ENCODE measurements at places on chromosomes 6 and 20.

- DNase-seq: no peak
Observed at GRCh38 chr6:164418262-164418588, 891.2 kb downstream of the C6orf118 start.

GRCh38 chr20:15240801-15241200 is 903.4 kb upstream of the FLRT3 start:
- no peak for DNase-seq

DNA sequence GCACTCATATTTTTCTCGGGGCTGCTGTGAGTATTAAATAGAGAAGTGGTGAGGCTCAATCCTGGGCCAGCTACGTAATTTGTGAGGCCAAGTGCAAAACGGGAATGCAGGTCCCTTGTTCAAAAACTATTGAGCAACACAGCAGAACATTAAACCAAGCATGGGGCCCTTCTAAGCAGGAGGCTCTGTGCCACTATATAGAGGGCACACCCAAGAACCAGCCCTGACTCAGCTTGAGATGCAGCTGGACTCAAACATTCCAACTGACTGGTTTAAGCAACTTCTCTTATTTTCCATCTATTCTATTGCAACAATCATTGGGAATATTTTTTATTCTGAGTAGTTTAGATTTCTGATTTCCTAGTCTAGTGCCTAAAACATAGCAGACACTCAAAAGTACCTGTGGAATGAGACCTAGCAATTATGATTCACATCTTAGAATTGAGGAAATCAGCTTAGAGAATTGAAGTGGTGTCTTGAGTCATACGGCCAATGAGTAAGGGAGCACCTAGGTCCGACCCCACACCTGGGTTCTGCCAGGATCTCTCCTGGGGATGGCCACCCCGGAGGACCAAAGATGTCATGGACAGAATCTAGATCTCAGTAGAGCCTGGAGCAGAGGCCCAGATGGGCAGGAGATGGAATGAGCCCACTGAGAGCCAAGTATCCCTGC is 1.3 kb downstream of the SIRPB2 start:
- no peak for DNase-seq

- DNase-seq: peak; percentile 54
Observed at GRCh38 chr6:74091136-74091793, 395.3 kb downstream of the CD109 start.

DNA sequence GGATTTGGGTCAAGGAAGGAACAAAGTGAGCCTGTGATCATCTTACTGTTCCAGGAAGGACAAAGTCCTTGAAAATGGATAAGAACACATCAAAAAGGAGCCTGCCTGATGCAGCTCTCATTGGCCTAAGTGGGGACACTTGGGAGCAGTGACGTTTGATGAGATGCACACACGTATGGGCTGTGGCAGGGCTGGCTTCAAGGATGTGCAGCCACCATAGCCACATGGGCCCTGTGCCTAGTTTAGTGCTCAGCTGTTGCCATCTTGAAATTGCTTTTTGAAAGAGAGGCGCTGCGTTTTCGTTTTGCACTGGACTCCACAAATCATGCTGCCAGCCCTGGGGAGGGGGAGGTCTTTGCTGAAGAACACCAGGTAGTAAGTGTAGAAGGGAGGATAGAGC is 6.6 kb upstream of the NPEPL1 start:
- no peak for DNase-seq

GRCh38 chr20:10663756-10664155 is 10.0 kb downstream of the JAG1 start:
- DNase-seq: no peak

DNA sequence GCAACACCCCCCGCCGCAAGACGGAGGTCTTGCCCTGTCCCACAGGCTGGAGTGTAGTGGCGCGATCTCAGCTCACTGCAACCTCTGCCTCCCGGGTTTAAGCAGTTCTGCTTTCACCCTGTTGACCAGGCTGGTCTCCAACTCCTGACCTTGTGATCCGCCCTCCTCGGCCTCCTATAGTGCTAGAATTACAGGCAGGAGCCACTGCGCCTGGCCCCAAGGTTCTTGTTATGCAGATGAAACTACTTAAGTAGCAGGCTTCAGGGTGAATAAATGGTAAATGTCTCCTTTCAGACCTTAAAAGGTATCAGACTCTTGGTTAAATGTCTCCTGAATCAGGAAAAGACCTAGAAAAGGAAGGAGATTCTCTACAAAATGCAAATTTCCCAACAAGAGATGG is 95.4 kb upstream of the TMEM181 start:
- no peak for DNase-seq

DNA sequence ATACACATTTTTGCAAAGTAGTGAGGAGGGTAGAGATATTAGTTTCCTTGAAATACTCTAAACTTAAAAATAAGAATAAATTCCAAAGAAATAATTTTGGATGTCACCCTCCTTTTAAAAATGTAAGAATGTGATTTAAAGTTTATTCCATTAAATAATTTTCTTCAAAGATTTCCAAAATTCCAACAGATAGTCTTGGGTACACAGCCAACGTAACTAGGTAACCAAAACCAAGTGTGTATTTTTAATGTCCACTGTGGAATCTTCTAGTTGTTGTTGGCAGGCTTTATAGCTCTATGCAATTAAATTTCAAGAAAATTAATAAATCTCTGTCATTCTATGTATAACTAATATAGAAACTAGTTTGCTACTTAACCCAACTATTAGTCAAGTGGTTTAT is 101.3 kb downstream of the COL21A1 start:
- no peak for DNase-seq

- no peak for DNase-seq
Observed at GRCh38 chr20:17395729-17396128, 135.4 kb downstream of the BFSP1 start.

- DNase-seq: no peak
Observed at GRCh38 chr6:70073637-70074036, 207.3 kb downstream of the COL19A1 start.

DNA sequence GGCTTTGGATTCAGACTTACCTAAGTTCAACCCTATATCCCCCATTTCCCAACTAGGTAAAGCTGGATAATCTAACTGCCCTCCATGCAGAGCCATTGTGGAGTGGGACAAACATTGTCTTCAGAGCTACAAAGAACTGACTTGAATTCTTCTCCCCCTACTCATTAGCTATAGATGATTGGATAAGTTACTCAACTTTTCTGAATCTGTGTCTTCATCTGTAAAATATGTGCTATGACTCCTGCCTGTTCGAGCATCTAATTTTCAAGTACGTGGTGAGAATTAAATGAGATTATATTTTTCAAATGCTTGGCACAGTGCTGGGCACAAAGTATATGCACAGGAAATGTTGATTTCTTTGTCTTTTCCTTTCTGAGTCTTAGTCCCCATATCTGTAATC is 240.3 kb upstream of the TCF21 start:
- no peak for DNase-seq

- DNase-seq: no peak
Observed at GRCh38 chr6:50826803-50827202, 8.1 kb downstream of the TFAP2B start.

GRCh38 chr6:151290877-151291721 is 51.3 kb downstream of the AKAP12 start:
- no peak for DNase-seq

- DNase-seq: no peak
Observed at GRCh38 chr6:11425431-11425871, 112.1 kb upstream of the TMEM170B start.

GRCh38 chr6:5333658-5334057 is 72.3 kb downstream of the FARS2 start:
- DNase-seq: no peak

- no peak for DNase-seq
Observed at GRCh38 chr20:59400708-59401107, 100.3 kb downstream of the EDN3 start.

- no peak for DNase-seq
Observed at GRCh38 chr6:19142275-19142674, 694.9 kb upstream of the ID4 start.

DNA sequence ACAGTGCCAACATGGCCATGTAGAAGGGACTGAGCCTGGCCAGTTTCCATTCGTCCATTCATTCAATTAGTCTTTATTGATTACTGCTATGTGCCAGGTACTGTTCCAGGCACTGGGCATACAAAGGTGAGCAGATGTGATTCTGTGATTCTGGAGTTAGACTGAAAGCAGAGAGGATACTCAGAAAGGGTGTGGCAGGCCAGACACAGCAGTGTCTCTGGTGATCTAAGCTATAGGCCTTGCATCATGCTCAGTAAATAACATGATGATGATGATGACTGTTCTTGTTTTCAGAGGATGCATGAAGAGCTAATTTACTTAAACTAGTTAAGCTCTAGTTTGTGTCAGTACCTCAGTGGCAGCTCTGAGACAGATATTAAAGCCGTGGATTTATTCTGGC is 31.4 kb upstream of the FUCA2 start:
- no peak for DNase-seq

GRCh38 chr6:88562353-88563276 is 396.5 kb upstream of the CNR1 start:
- no peak for DNase-seq

DNA sequence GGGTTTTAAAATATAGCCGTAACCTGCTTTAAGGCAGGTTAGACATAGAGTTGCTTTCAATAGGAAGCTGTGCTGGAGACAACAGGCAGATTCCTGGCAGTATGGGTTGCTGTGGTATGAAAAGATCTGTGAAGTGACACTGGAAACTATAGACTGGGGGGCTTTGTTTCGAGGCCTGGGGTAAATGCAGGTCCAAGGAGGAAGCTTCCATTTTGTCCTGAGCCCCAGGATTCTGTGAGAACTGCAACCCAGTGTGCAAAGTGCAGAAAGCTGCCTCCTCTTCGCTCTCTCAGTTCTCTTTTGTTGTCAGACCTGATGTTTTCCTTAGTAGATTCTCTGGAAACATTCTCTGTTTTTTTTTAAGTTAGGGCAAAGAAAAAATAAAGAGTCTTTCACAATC is 86.9 kb downstream of the LYRM4 start:
- no peak for DNase-seq

- DNase-seq: no peak
Observed at GRCh38 chr6:399785-400534, 8.4 kb downstream of the IRF4 start.

GRCh38 chr6:71524201-71524600 is 235.6 kb downstream of the OGFRL1 start:
- DNase-seq: no peak

DNA sequence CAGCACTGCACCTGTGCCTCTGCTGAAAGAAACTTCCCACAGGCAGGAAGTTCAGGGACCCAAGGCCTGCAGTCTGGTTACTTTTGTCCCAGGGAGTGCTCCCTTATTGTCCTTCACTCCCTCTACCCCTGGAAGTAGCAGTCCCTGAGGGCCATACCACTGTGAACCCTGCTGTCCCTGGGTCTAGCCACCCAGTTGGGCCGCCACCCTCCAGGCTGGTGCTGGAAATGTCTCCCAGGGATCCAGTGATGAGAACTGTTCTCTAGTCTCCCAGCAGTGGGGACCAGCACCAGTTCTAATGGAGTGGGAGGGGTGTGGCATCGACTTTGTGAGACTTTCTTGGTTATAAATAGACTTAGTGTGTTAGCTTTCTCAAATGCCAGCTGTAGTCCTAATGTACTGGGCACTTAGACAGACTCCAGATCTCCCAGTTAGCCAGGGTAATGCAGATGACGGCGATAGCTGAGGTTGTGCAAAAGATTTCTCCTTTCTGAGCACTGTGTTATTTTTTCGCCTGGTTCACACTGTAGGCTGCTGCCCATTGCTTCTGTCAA is 462.5 kb downstream of the CDH26 start:
- no peak for DNase-seq

- DNase-seq: no peak
Observed at GRCh38 chr6:138972226-138972665, 15.8 kb downstream of the REPS1 start.

DNA sequence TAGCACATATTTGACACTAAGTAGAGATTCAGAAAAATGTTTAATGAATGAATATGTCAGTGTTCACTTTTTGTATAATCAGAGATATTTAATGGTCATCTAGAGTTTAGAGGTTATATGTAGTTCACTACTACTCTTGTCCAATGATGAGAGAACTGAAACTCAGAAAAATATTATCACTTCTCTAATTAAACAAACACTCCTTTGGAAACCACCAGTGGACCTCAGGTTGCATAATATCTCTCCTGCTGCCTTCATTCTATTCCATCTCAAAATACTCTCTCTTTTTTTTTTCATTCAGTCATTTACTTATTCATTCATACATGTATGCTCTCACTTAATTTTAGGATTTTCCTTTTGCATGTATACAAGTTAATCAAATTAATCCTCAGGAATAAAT is 423.1 kb upstream of the RNF217 start:
- DNase-seq: no peak

- DNase-seq: no peak
Observed at GRCh38 chr6:38603966-38604365, 35.8 kb downstream of the BTBD9 start.

DNA sequence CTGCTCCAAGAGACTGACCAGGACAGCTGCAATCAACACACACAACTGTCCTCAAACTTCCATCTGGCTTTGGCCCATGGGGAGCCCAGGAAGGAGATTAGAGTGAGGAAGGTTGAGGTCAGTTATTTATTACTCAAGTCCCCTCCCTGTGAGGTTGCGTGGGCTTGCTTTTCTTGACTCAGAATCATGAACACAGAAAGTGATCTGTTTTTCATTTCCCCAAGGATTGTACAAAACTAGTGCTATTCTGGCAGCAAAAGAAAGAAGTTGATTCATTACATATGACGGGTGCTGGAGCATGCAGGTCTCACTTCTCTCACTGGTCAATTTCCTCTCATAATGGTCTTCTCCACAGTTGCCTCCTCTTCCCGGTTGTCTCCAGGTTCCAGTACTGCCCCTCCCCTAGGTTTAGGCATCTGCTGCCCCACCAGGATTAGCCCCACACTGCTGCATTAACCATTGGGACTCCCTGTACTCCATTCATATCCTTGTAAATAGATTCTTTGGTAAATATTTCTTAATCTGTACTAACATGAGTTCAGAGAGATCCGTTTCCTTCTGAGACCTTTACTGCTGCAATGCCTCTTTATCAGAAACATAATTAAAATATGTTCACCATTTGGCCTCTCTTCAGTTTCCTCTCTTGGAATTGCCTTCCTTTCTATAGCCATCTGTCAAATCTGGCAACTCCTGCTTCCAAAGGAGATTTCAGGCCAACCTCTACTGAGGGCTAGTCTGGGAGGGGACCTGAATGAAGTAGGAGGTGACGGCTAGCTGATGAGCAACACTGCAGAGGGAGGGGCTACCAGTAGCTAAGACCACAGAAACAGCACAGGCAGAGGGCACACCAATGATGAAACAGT is 888.8 kb downstream of the QKI start:
- DNase-seq: no peak

DNA sequence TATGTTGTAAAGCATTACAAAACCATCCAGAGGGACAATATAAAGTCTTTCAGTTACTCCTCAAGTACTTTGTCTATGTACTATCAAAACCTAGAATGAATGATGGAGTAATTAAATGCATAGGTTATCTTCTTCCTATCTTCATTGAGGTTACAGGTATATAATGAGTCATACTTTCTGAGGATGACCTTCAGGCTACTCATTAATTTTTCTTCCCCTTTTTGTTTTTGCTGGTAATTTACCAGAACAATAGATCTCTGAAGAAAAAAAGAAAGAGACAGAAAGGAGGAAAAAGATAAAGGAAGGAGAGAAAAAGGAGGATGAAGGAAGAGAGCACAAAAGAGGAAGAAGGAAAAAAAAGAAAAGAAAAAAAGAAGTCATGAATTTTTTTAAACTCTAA is 398.4 kb downstream of the TBC1D32 start:
- DNase-seq: no peak

- no peak for DNase-seq
Observed at GRCh38 chr6:151699719-151700118, 107.8 kb upstream of the ESR1 start.

- DNase-seq: no peak
Observed at GRCh38 chr6:157721830-157722229, 101.2 kb upstream of the SNX9 start.

Data from hematopoietic multipotent progenitor cell treated with erythropoietin and hydrocortisone succinate and interleukin-3 and kit ligand, for 8 days (in vitro differentiated cells).